ENCODE measurements at places on chromosomes 11 and 22.

DNA sequence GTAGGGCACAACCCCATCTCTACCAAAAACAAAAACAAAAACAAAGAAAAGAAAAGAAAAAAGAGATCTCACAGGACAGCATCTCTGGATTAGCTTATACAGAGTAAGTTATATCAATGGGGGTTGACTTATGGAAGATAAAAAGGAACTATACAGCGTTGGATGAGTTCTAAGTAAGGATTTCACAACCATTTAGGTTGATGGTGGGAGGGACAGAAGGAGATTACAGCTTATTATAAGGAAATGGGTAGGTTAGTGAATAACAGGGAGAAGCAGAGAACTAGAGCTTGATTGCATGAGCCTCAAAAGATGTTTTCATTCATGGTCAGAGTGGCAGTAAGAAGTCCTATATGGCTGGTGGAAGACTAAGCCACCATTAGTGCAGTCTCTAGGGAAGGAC, 60.3 kb downstream of the CECR2 start:
- no peak for DNase-seq

DNA sequence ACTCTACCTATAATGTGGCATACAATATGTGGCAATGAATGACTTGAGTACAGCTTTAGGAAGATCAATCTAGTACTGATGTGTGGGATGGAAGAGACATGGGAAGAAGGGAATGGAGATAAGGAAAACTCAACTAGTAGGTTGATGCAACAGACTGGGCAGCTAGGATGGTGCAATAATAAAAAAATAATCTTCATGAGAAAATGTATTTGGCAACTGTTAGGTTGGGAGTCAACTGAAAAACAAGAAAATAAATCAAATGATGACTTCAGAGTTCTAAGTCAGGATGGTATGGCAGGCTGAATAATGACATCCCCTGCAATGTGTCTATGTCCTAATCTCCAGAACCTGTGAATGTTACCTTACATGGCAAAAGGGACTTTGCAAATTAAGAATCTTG, 236.8 kb upstream of the PITPNB start:
- no peak for DNase-seq

GRCh38 chr11:22903782-22904181, 43.5 kb upstream of the CCDC179 start:
- no peak for DNase-seq

- DNase-seq, result no peak
Measured at GRCh38 chr22:33470456-33470855, 412.3 kb upstream of the SYN3 start.

- DNase-seq, result no peak
Measured at GRCh38 chr11:66956689-66957290, 1.4 kb downstream of the PC start.

DNA sequence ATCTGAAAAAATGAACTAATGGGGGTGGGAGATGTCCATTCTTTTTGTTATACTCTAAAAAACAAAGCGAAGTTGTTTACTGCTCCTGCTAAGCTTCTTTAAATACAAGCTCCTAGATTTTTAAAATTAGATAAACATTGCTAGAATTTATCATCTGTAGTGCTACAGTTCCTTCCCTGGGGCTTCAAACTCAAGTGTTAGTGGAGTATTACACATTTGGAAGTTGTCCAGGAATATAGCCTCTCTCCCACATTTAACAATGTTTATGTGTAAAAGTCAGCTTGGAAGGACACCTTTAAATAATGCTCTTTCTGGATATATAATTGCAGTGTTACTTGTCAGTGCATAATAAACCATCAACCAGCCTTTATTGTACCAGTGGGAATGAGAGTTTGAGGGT, 155.5 kb downstream of the SPON1 start:
- no peak for DNase-seq

GRCh38 chr11:112310848-112311247, 50.2 kb upstream of the PLET1 start:
- no peak for DNase-seq

DNA sequence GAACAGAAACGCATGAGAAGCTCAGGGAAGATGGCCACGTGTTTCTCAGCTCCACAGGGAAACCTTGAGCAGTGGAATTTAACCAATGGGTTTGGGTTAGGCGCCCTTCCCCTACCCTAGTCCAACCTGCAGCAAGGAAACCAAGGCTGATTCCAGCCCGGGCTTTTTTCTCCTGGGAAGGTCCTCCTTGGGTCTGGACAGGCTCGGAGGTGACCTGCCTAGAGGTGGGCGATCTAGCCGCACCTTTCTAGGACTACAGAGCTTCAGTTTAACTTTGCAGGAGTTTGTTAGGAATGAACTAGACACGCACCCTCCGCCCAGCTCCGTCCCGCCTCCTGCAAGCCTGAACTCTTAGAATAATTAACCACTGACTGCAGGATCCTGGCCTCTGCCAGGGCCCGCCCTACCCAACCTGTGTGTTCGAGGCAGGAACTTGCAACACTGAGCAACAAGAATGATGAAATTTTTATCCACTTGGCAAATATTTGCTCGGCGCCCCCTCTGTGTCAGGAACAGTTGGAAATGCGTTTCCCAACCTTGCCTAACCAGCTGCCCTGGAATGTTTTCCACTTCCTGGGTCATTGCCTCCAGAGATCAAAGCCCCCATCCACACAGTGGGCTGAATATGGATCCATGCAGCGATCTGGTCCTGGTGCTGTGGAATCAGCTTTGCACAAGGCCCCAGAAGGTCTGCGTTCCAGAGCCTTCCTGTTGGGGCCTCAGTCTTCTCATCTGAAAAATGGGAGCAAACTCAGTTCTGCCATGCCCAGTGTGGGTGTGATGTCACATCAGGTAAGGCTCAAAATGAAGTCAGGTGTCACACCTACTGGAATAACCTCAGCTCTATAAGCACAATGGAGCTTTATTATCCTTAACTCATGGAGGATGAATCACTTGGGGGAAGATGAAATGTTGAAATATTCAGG, 13.3 kb downstream of the MPST start:
- DNase-seq, result no peak

DNA sequence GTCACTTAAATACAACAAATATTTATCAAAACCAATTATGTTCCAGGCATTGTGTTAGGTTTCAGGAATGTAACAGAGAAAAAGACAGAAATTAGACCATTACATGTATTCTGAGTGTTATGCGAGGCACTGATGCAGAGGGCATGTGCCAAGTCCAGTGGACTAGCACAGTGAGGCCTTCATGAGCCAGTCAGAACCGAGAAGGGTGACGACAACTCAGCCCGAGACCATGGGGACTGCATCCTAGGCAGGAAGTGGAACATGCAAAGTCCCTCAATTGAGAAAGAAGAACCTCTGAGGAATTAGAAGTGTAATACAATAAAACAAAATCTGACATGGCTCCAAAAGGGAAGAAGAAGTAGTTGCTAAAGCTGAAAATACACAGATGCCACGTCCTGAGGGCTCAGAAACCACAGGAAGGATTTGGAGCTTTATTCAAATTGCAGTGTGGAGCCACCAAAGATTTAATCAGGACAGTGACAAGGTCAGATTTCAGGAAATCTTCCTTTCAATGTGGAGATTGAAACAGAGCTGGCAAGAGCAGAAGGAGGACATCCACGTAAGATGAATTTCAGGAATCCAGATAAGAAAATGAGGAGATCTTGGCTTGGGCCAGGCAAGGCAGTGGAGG, 529.6 kb downstream of the NTM start:
- no peak for DNase-seq

GRCh38 chr11:46296528-46297448, 19.3 kb downstream of the CREB3L1 start:
- no peak for DNase-seq

DNA sequence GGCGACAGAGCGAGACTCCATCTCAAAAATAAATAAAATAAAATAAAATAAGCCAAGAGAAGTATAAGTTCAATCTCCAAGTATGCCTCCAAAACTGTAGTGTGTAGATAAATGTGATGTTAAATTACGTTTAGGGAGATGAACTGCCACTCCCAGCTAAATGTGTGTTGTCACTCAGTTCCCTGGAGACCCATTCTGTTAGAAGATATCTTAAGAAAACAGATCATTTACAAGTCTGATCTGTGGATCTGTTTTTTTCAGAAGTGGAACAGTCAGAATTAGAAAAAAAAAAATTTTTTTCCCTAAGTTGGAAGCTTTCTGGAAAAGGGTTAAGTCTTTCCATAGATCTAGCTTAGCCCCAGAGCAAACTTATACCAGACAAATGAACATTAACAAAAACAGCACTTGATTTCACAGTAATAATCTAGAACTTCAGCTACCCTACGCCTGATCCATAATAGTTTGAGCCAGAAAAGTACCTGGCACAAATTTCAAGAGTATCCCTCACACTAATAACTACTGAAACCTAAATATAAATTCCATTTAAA, 18.2 kb downstream of the CELF1 start:
- no peak for DNase-seq
